T-helper 9 cell (primary cell): ENCODE measurements at places on chromosomes 1 and 21.

DNA sequence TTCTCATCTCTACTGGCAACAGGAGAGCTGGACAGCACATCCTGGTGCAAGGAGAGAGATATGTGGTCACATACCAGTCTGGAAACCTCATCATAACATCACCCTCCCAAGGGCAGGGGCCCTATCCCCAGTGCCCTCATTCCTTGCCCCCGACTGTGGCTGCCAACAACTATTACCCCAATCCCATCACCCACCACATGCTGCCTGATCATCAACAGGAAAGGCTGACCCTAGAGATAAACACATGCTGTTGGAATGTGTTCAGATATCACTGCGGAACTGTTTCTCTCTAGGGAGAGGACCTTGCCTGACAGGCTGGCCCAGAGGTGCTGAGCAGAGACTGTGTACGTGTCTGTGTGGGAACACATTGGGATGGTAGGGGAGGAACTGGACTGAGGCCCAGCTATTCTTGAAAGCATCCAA lies 4.5 kb upstream of the INKA2 start:
- no peak for DNase-seq

GRCh38 chr1:40630488-40631223 lies 34.8 kb downstream of the RIMS3 start:
- DNase-seq, result no peak

DNA sequence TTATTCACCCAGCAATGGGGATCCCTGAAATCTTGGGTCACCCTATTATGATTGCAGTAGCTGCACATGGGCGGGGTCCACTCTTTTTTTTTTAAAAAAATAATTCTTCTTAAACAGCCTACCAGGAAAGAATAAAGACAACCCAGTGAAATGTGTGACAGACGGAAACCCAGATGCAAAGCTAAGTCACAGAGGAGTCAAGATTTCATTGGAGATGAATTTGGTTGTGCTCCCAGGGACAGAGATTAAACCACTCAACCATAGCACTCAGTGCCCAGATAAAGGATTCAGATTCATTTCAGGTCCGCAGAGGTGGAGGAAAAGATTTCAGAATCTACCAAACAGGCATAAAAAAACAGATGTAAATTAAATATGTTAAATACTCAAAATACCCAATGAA lies 583.5 kb upstream of the ZP4 start:
- DNase-seq, result no peak

GRCh38 chr1:42940851-42941639 lies 17.6 kb downstream of the SLC2A1 start:
- DNase-seq, result no peak

- no peak for DNase-seq
Observed at GRCh38 chr1:154837672-154838171, 32.4 kb downstream of the KCNN3 start.

GRCh38 chr1:234564035-234565029 lies 45.6 kb downstream of the IRF2BP2 start:
- no peak for DNase-seq

DNA sequence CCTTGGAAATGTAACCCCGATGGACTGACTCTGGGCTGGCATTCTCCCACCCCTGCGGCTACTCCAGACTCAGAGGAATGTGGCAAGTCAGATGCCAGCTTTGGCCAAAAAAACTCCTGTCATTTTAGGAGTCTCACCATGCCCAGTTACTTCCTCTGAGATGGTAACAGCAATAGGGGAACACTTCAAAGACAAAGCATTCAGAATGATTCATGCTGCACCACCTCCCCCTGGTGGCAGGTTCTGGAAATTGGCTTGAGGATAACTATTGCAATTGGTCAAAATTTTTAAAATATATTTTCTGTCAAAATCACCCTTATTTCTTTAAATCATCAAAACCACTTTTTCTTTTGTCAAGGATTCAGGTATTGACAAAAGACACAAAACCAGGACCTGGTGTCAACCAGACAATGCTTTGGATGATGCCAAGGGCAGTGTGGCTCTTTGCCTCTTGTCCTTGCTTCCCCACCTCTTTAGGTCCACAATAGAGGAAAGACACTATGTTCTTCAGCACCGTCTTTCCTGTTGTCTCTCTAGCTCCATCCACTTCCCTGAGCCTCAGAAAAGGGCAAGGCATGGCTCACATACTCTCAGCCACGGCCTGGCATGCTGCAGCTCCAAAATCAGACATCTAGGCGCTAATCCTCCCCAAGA lies 9.9 kb upstream of the CDCA8 start:
- peak; percentile 79 for DNase-seq

GRCh38 chr21:17512253-17513213 lies at the start of gene CXADR:
Gene CXADR, plus strand, starts transcription at chr21:17513043. Its CDS starts 87 bp downstream, at chr21:17513130.
- peak; percentile 71 for DNase-seq

- DNase-seq, result no peak
Observed at GRCh38 chr1:17665950-17666720, 89.0 kb upstream of the ACTL8 start.

DNA sequence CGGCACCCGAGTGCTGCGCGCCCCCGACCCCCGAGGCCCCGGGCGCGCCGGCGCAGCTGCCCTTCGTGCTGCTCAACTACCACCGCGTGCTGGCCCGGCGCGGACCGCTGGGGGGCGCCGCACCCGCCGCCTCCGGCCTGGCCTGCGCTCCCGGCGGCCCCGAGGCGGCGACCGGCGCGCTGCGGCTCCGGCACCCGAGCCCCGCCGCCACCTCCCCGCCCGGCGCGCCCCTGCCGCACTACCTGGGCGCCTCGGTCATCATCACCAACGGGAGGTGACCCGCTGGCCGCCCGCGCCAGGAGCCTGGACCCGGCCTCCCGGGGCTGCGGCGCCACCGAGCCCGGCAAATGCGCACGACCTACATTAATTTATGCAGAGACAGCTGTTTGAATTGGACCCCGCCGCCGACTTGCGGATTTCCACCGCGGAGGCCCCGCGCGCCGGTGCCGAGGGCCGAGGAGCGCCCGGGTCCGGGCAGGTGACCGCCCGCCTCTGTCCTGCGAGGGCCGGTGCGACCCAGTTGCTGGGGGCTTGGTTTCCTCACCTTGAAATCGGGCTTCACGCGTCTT lies 49.0 kb downstream of the SIM2 start:
- no peak for DNase-seq

DNA sequence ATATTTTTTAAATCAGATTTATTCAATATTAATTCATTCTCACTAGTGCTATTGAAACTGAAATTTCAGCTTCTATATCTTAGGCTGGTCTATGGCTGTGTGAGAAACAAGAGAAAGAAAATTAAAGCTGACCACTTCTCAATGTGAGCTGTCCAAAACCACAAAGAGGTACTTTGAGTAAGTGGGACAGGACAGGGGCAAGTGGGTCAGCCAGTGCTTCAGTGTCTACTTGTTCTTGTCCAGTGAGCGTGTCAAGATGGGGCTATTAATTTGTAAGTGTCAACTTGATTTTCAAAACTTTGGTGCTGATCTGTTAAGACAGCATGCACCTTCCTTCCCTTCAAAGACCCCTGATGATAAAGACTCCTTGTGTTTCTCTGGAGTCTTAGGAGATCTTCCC lies 533.9 kb downstream of the PLPP3 start:
- DNase-seq, result no peak

- DNase-seq, result no peak
Observed at GRCh38 chr1:21511579-21512522, 2.6 kb downstream of the ALPL start.

- DNase-seq, result no peak
Observed at GRCh38 chr1:40281853-40282252, 23.8 kb downstream of the ZMPSTE24 start.

DNA sequence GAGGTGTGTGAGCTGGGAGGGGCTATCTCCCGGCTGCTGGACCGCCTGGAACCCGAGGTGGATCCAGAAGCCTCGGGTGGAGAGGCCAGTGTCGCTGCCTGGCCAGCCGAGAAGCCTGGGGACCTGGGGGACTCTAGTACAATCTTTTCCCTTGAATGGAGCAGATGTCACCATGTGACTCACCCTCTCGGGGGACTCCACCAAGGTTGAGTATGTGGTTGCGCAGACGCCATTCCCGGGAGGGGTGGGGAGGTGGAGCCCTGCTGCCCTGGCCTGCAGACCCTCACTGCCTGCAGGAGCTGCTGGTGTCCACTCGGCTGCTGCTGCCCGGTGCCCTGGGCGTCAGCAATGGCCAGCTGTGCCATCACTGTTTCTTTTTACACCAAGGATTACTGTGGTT lies 40.3 kb downstream of the TP73 start:
- no peak for DNase-seq

DNA sequence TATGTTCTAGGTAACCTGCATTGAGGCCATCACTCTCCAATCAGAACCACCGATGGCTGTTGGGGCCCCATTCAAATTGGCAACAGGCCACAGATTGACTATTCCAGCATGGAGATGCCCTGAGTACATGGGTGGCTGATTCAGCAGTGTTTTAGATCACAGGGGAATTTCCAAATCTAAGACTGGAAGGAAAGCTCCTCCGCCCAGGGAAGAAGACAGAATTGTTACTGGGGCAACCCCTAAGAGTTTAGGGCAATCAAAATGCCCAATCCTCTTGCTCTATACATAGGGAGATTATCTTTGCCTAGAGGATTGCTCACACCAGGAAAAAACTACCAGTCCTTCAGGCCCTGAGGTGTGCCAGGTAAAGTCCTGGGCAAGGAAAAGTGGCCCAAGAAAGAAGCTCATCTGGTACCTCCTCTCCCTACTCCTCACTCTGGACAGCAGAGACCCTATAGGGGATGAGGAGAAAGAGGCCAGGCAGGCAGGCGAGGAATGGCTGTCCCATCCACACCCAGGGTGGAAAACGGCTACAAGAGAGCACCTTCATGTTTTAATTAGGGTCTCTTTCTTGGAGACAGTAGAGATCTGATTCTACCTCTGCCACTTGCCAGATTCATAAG lies 5.8 kb downstream of the S100A8 start:
- no peak for DNase-seq

GRCh38 chr1:230243583-230244353 lies 176.7 kb downstream of the GALNT2 start:
- DNase-seq, result no peak

DNA sequence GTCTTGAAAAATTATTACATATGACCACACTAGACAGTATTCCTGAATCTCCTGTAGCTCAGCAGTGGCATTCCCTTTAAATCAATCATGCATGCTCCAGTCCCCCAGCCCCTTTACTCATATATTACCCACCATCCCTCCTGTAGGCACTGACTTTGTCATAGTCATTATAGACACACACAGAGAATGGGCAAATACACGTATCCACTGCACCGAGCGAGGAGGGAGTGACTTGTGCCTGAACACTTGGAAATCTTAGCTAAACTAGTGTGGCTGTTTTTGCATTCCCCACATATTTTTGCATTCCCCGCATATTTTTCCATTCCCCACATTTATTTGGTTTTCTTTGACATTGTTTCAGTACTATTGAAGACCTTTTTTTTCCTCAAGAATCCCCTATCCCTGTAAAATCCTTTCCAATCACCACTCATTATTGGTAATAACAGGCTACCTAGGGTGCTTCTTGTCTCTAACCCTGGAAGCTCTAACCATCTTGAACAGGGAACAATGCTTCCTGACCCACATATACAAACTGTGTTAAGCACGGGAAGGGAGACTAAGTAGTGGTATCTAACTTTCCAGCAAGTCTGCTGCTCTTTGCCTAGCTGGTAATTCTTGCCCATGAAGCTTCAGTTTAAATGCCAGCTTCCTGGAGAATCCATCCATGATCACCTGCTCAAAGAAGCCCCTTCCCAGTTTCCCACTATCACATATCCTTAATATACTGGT lies 534.4 kb upstream of the CAMK1G start:
- DNase-seq, result no peak

DNA sequence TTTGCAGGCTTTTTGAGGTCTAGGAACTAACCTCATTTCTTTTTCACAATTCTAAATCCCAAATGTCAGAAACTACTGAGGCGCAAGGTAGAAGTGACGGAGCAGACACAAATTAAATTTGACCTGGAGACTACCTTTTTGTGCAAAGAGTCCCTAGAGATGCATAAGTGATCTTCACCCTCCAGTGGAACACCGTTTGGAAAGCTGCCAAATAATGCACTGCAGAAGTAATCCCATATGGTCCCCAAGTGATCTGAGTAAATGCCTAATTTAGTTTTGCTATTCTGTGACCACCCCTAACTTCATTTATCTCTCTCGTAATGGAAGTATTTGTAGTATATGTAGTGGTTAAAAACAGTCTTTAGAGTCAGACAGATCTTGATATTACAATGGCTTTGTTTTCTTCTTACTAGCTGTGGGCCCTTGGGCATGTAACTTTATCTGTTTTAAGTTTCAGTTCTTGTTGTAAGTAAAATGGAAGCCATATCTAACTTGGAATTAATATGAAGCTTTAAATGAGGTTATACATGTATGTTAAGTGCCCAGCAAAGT lies 70.4 kb upstream of the IPO9 start:
- DNase-seq, result no peak

DNA sequence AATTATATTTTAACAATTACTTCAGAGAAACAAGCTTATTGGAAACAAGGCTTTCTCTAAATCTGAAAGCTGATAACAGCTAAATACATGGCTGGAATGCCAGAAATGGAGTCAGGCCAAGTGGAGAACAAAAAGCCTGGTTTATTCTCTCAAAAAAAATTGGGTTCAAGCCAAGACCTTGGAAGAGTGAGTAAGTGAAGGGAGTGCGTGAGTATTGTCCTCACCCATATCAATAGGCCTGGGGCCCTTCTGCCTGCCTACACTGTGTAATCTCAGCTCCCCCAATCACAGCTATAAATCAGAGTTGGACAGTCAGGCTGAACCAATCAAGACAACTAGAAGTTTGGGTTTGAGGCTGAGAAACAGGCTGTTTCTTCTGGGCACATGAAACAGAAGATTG lies 7.4 kb downstream of the KYAT3 start:
- no peak for DNase-seq

GRCh38 chr1:174060090-174060489 lies 37.9 kb upstream of the RC3H1 start:
- no peak for DNase-seq

GRCh38 chr1:54069791-54070170 lies 16.4 kb downstream of the TCEANC2 start:
- DNase-seq, result no peak

DNA sequence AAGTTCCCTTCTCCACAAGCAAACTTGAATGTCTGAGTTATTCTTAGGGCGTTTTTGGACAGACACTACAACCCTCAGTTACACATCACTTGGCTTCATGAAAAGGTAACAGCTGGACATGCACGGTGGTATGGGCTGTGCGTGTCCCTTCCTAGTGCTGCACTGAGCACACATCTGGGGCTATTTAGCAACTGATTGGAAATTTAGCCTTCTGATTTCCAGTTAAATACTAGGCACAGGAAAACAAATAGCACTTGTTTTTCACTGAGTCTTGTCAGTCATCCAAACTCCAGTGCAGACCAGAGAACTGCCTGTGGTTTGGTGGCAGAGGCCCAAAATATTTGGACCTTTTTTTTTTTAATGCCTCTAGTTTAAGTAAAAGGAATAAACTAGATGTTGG lies 134.7 kb downstream of the TGFBR3 start:
- DNase-seq, result no peak

- no peak for DNase-seq
Observed at GRCh38 chr1:30450148-30450817, 273.1 kb downstream of the MATN1 start.

- DNase-seq, result no peak
Observed at GRCh38 chr1:57512386-57512785, 88.5 kb upstream of the DAB1 start.
